Epithelial cell of proximal tubule (primary cell): ENCODE measurements at places on chromosomes 4 and X.
A peak's percentile ranks its signal among the peaks of the same experiment; 100 is the strongest.

DNA sequence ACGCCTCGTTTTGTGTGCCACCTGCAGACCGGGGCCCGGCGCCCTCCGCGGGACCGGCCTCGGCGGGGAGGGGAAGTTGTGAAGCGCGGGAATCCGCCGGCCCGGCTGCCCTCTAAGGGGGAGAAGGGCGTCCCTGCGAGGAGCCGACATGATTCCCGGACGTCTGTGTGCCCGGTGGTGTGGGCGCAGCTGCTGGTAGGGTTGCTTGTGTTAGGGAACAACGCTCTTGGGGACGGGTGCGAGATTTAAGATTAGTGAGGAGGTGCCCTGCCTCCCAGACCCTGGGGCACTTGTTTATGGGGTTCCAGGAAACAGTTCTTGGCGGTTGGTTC is 627 bp downstream of the CDKN2AIP start:
- DNase-seq, result no peak

DNA sequence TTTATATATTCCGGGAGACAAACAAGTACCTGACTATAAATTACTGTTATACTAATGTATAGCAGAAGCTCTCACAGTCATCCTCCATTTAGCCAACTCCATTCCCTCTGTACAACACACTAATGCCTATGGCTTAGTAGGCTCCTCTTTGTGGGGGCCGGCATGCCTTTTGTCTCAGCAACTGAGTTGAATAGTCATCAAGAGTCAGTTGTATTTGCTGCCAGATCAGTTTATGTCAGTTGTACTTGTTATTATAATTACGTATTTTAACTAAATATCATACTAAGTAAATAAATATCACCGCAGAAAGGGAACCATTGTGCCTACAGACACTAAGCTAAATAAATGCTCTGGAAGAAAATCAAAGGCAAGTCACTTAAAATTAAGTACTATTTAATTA is 9.9 kb downstream of the PRMT9 start:
- no peak for DNase-seq

- DNase-seq, result peak; percentile 61
Measured at GRCh38 chrX:21943460-21944135, 3.1 kb downstream of the SMS start.

DNA sequence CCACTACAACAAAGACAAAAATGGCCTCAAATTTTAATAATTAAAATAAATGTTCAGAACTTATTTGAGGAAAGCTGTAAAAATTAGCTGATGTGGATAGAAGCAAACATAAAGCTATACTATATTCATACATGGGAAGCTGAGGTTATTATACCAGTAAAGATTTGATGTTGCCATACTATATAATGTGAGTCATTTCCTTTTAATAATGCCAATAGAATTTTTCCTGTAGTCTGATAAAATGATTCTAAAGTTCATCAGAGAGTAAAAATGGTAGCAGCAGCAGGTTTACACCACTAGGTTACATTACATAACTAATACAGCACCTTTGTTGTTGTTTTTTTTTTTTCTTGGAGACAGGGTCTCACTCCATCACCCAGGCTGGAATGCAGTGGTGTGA is 45.5 kb upstream of the CYP2U1 start:
- no peak for DNase-seq

DNA sequence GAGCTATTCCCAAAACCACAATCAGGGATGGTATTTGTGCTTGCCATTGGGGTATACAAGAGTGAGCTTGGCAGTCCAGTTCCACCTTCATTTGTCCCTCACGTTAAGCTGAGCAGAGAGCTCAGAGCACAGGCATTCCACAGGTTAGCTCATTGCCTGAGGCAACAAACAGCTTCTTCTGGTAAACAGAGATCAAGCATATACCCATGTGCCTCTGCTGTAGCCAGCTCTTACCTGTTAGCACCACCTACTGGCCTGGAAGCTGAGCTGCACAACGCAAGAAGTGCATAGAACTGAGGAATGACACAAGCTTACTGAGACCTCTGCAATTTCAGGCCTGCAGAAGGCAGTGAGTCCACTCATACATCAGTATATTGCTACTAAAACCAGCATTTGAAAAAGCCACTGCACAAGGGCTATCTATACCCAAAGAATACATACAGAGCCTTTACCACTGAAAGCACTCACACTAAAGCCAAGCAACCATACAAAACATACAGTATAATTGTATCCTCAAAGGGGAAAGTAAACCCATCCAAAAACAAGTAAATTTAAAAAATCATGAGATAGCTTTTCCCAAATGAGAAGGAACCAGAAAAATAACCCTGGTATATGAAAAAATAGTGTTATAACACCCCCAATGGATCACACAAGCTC is 258.3 kb upstream of the GABRA2 start:
- peak; percentile 6 for DNase-seq

GRCh38 chrX:63746278-63746677 is 38.7 kb downstream of the ARHGEF9 start:
- DNase-seq, result no peak

- peak; percentile 74 for DNase-seq
Measured at GRCh38 chr4:88823058-88823919, 125.7 kb upstream of the NAP1L5 start.

DNA sequence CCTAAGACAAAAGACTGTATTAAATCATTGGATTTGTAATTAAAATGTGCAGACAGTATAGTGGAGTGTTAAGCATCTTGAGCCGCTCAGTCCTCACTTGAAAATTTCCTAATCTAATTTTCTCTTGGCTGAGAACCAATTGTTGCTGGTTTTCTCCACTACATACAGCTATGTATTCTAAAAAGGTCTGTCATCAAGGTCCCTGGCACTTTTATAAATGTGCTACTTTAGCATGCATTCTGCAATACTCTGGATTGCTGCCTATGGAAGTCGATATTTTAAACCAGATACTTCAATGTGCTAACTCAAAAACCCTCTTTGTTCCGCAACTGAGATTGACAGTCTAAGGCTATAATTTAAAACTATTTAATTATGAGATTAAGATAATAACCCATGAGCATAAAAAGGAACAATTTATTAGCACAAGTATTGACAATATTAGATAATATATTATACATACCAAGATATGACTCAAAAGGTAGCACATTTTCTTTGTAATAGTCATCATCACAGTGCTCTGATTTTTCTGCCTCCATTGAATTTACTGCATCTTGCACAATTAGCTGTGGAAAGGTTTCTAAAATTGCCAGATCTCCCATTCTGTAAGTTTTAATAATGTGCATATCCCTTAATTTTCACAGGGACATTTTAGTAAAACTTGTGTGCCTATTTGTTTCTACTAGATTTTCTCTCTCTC is 815.1 kb downstream of the ADGRL3 start:
- DNase-seq, result no peak
